ENCODE measurements at places on chromosomes 6 and 20.

DNA sequence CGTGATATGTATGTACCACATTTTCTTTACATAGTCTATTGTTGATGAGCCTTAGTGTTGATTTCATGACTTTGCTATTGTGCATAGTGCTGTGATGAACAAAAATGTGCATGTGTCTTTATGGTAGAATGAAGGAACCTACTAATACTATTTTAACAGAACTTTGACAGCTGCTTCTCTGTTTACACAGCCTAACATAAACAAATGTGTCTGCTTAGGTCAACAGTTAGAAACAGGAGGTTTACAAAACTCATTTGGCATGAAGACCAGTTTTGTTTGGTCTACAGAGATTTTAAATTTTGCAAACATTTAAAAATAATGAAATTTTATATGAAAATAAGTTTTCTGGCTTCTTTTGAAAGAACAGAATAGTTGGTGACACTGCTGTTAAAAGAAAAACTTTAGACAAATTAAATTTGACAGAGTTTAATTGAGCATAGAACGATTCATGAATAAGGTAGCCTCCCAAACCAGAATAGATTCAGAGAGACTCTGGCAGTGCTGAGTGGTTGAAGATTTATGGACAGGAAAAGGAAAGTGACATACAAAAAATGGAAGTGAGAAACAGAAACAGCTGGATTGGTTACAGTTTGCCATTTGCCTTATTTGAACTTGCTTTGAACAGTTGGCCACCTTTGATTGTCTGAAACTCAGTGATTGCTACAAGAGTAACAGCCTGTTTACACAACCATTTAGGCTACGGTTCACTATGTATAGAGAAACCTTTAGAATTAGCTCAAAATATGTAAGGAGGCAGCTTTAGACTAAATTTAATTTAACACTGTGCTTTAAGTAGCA is 715.8 kb upstream of the HS3ST5 start:
- DNase-seq = no peak

- DNase-seq = peak; percentile 97
These were observed at the start of gene ACTR5 for GRCh38 chr20:38748097-38748860. TSS of gene ACTR5 (plus strand) at chr20:38748460. CDS start at chr20:38748479, 19 bp downstream.

- DNase-seq = no peak
These were observed 36.4 kb downstream of the RRBP1 start for GRCh38 chr20:17645546-17646208.

DNA sequence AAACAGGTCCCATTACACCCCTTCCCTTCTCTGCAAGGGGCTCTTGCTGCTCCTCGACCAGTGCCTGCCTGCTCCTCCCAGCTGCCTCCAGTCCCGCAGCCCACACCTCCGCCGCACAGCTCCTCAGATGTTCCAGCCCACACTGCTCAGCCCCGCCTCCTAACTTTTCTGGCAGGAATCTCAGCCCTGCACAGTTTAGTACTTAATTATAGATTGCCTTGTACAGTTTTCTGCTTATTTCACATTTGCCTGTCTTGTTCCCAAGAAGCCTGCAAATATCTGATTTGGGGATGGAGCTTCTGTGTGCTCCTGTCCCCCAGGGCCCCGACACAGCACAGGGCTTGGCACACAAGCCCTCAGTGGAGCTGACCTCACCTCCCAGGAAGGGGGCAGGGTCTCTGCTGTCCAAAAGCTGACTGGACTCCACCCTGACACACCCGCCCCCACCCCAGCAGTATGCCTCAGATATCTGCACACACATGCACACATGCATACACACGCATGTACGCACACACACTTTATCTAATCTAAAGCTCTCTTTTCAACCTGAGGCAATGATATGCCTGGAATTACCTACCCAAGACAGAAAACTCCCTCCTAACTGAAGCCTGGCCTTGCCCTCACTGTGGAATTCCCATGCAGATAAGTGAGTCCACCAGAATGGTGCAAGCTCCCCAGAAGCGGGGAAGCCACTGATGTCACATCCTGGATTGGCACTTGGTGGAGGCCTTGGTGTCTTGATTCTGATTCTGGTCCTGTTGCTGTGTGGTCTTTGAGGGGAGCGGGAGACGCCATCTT is 1.2 kb upstream of the PNPLA1 start:
- DNase-seq = no peak

DNA sequence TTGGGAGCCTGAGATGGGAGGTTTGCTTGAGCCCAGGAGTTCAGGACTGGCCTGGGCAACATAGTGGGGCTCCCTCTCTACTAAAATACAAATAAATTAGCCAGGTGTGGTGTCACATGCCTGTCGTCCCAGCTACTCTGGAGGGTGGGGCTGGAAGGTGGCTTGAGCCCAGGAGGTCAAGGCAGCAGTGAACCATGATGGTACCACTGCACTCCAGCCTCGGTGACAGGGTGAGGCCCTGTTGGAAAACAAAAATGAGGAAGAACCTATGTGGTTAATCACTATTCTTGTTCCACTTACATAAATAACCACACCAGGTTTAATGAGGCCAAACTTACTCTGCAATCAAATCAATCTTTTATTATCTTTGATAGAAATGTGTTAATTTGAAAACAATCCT is 5.4 kb downstream of the PPDPF start:
- DNase-seq = no peak

DNA sequence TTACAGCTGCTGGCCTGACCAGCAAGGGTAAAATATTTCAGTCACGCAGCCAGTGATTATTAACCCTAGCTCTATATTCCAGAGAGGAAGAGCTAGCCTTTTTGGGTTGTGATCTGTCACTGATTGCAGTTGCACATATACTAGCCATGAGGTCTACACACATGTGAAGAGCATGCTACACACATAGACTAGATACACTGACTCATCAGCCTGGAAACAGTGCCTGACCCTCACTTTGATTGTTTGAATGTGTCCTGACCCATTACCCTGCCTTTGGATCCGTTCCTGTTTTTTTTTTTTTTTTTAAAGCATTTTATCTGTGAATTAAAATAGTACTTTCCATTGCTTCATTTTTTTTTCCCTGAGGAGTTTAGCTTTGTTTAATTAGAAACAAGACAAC is 50.8 kb downstream of the ESR1 start:
- no peak for DNase-seq
